ENCODE measurements at places on chromosomes 7 and 10. TPM values are rescaled to one million over a fixed set of nuclear protein-coding genes. Genes with fewer than 3 reads are reported as not detected.
A peak's percentile ranks its signal among the peaks of the same experiment; 100 is the strongest.

GRCh38 chr10:102945449-102945848, 27.4 kb downstream of the CNNM2 start:
- DNase-seq: no peak
- H3K4me1 ChIP-seq: peaks cover 5% of the 10 kb centered on the region
- H3K4me3 ChIP-seq: no peak overlapping the region
- H3K36me3 ChIP-seq: no peaks in the 10 kb centered on the region
- H3K27me3 ChIP-seq: no peaks in the 10 kb centered on the region

DNA sequence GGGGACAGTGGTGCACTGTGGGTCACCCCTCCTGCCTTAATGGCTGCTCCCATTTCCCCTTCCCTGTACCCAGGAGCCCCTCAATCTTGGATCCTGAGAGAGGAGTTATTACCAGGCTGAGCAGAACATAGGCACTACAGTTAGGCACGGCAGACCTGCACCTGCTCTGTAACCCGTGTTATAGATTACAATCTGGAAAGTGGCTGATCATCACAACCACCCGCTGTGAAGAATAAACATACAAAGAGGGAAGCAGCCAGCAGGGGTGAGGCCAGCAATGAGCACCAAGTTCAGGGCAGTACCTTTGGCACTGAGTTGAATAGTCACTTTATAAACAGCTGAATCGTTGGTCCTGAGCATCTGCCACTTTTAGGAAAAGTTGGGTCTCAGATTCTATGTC, 1.7 kb downstream of the CDHR1 start:
- H3K27ac ChIP-seq: no peak overlapping the region
- DNase-seq: no peak
- no peak overlapping the region for H3K4me3 ChIP-seq
- peaks cover 53% of the 10 kb centered on the region for H3K27me3 ChIP-seq

Gene CYP2E1
- total RNA-seq: 0.36 TPM

- peaks cover 2% of the 10 kb centered on the region for H3K4me1 ChIP-seq
- peak; percentile 83 for DNase-seq
- no peak overlapping the region for H3K4me3 ChIP-seq
- H3K27ac ChIP-seq: no peak overlapping the region
- no peaks in the 10 kb centered on the region for H3K36me3 ChIP-seq
- no peaks in the 10 kb centered on the region for H3K27me3 ChIP-seq
Observed at GRCh38 chr7:7099584-7100014, 82.7 kb upstream of the C1GALT1 start.

DNA sequence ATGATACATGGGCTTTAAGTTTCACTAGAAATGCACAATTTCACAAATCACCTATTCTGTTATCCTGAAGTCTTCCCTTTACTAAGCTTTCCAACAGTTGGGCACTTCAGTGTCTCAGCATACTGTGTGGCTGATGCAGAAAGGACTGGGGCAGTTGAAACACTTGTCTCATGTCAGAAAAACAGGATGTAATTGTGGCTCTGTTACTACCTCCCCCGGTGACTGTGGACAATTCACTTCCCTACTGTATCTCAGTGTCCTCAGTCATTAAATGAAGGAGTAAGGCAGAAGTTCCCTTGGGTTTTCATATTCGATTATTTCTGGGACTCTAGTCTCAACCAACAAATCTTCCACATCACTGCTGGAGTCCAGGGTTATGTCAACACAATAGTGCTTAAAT, 17.9 kb downstream of the ANKRD22 start:
- H3K4me3 ChIP-seq: no peak overlapping the region
- no peaks in the 10 kb centered on the region for H3K27me3 ChIP-seq
- H3K27ac ChIP-seq: no peak overlapping the region
- no peaks in the 10 kb centered on the region for H3K36me3 ChIP-seq
- no peak for DNase-seq
- H3K4me1 ChIP-seq: no peaks in the 10 kb centered on the region
